Activated naive CD4-positive, alpha-beta T cell treated with Interleukin-2 at 50 U/mL for 16 hours (primary cell): ENCODE measurements at places on chromosomes 1 and 21.

- no peak for DNase-seq
Measured at GRCh38 chr1:3515774-3516480, 61.5 kb downstream of the ARHGEF16 start.

GRCh38 chr1:42002220-42002619, 83.5 kb upstream of the HIVEP3 start:
- no peak for DNase-seq

DNA sequence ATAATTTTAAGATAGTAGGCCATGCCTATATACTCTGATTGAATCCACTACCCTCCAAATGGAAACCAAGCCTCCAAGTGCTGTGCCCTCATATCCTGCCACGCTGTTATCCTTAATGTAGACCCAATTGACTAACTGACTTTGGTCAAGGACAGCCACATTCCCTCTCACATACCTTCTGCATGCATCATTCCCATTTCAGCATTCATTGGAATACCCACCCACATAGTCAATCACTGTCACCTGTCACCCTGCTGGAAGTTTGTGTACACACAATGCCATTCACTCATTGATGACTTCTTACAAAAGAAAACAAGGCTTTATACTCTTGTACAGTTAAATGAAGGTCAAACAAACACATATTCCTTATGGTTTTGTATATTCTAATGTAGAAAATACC, 221.1 kb upstream of the PBX1 start:
- no peak for DNase-seq

DNA sequence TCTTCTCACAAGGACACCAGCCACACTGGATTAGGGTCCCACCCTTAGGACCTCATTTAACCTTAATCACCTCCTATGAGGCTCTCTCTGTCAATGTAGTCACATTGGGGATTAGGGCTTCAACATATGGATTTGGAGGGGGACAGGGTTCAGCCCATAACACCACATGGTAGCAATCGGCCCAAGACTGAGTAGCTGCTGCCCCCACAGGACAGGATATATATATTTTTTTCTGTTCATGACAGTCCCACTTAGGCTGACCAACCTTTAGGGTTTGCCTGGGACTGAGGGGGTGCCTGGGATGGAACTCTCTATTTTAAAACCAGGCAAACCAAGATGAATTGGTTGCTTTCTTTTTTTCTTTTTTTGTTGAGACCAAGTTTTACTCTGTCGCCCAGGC, 8.2 kb upstream of the ACTL8 start:
- DNase-seq, result no peak

GRCh38 chr1:233561708-233562426, 52.0 kb upstream of the KCNK1 start:
- no peak for DNase-seq

DNA sequence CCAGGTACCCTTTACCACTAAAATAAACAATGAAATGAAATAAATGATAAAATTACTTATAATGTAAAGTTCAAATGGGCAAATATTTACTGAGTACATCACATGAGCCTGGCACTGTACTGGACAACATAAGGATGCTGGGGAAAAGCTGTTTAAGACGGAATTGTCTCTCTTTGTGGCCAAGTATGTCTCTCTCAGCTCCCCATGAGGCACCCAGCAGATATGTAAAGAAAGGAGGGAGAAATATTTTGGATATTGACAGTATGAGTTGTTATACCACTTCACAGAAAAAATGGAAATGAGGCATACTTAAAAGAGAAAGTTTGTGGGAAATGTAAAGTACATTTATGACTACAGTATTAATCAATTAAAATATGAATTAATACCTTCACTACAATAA, 1.0 kb upstream of the TNFSF4 start:
- no peak for DNase-seq
